ENCODE measurements at places on chromosomes 7 and 10.
A peak's percentile ranks its signal among the peaks of the same experiment; 100 is the strongest.

DNA sequence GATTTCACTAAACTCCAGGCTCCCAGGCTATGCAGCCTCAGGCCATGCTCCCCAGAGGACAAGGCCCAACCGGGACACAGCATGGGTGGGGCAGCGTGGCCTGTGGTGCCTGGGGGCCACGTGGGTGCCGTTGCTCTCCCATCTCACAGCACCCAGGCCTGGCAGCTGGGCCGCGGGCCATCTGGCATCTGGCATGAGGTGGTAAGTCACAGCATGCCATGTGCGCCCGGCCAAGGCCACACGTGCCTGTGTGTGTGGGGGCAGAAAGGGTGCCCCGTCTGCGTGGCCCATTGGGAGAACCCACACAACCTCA, 204.1 kb downstream of the EBF3 start:
- no peak for DNase-seq

- DNase-seq, result peak; percentile 29
Measured at GRCh38 chr10:77463967-77464745, 173.5 kb downstream of the KCNMA1 start.

- no peak for DNase-seq
Measured at GRCh38 chr10:75250934-75251333, 15.2 kb upstream of the COMTD1 start.

DNA sequence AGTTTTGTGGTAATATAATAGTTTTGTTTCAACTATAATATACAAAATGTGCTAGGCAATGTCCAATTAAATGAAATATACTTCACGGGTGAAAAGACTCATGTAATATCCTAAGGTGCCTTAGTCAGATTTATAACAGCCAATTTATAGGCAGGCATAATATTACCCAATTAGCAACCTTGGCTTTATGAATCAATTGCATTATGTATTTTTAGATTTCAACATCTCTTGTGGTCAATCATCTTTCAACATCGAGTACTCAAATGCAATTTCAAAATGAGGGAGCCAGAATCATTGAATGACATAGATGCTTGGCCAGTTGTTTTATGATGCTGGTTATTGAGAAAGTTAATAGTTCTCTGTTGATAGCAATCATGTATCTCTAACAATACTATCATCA, 110.3 kb upstream of the SP8 start:
- no peak for DNase-seq

GRCh38 chr7:73573276-73573675, 5.1 kb downstream of the TBL2 start:
- no peak for DNase-seq

- DNase-seq, result peak; percentile 3
Measured at GRCh38 chr7:100890653-100891567, 1.4 kb upstream of the UFSP1 start.

- DNase-seq, result no peak
Measured at GRCh38 chr10:74960670-74961069, 134.3 kb downstream of the KAT6B start.

DNA sequence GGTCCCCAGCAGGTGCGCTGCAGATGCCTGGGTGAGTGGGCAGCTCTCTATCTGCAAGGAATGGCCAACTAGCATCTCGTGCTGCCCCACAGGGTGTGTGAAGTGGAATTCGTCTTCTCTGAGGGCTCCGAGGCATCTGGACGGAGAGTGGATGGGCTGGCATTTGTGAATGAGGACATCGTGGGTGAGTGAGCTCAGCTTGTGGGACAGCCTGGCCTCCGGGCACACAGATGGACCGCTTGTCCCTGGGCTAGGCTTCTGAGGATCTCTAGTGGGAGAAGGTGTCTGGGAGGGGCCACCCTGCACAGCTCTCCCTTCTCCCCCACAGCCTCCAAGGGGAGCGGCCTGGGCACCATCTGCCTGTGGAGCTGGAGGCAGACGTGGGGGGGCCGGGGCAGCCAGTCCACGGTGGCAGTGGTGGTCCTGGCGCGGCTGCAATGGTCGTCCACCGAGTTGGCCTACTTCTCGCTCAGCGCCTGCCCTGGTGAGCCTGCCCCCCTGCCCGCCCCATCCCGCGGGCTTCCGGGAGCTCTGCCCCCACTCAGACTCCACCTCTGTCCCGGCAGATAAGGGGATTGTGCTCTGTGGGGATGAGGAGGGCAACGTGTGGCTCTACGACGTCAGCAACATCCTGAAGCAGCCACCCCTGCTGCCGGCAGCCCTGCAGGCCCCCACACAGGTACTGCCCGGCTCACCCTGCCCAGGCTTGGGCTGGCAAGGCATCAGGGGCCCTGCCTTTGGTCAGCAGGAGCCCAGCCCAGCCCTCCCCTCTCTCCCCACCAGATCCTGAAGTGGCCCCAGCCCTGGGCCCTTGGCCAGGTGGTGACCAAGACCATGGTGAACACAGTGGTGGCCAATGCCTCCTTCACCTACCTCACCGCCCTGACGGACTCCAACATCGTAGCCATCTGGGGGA, 6.3 kb downstream of the POLR2J start:
- DNase-seq, result no peak

- DNase-seq, result no peak
Measured at GRCh38 chr10:123521076-123521475, 145.1 kb upstream of the GPR26 start.

DNA sequence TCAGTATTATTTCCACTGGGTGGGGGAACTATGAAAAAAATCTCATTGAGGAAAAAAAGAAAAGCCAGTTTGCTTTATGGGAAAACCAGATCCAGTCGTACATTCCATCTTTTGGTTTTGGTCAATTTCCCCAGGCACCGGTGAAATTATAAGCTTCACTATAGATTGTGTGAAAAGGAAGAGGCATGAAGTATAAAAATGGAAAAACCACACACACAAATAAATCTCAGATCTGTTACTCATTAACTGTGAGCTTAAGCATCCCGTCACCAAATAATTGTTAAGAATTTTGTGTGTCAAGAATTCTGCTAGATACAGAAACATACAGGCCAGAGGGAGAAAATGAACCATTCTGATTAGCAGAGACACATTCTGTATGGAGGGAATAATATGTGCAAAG, 405.5 kb upstream of the CELF2 start:
- no peak for DNase-seq

- DNase-seq, result no peak
Measured at GRCh38 chr10:46084321-46085165, 38.5 kb upstream of the MSMB start.

DNA sequence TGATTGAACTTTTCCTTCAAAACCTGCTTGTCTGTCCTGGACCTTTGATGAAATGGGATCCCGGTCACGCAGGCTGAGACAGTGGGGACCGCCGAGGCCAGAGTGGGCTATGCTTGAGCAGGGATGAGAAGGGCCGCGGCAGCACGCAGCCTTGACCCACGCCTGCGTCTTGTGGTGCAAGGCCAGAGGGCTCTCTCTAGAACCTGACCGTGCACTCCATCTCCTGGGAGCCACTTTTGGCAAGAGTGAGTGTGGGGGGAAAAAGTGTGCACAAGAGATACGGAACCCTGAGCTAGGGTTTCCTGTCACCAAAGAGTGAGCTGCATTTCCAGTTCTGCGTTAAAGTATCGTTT, 42.4 kb downstream of the WIPI2 start:
- DNase-seq, result no peak

DNA sequence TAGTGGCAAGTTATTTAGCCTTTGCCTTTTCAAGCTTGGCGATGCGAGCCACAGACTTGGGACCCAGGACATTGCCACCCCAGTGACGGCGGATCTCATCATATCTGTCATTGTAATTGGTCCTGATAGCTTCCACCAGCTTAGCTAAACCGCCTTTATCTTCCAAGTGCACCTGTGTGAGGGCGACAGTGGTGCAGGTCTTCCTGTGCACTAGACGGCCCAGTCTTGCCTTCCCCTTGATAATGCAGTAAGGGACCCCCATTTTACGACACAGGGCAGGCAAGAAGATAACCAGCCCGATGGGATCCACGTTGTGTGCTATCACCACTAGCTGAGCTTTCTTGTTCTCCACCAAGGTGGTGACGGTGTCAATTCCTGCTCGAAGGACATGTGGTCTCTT, 99.6 kb upstream of the ITGB1 start:
- no peak for DNase-seq

DNA sequence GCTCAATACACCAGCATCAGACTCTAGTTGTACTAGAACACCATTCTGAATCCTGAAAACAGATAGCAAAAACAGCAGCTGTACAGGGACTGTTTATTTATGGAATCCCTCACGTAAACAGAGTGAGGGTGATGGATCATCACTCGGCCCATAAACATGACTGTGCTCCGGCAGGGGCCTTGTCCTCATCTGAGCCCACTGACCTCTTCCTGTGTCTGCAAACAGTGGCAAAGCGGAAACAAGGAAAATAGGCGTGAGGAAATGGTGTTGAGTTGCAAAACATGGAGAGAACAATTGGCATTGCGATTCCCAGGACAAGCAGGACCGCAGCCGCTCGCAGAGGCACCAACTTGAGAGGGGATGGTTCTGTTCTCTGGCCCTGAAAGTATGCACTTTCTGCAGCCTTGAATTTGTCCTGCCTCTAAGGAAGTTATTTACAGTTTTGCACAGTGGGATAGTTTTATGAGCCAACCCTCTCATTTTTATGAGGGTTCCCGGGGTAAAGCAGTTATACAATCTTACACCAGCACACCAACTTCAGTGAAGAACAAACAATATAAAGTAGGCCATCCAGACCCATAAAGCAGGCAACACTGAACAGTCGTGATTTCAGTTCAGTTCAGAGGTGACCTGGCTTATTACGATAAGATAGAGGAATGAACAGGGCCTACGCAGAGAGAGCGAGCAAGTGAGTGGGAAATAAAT, 248.0 kb upstream of the FZD8 start:
- no peak for DNase-seq

- DNase-seq, result no peak
Measured at GRCh38 chr7:99829524-99830160, 1.8 kb downstream of the CYP3A43 start.

DNA sequence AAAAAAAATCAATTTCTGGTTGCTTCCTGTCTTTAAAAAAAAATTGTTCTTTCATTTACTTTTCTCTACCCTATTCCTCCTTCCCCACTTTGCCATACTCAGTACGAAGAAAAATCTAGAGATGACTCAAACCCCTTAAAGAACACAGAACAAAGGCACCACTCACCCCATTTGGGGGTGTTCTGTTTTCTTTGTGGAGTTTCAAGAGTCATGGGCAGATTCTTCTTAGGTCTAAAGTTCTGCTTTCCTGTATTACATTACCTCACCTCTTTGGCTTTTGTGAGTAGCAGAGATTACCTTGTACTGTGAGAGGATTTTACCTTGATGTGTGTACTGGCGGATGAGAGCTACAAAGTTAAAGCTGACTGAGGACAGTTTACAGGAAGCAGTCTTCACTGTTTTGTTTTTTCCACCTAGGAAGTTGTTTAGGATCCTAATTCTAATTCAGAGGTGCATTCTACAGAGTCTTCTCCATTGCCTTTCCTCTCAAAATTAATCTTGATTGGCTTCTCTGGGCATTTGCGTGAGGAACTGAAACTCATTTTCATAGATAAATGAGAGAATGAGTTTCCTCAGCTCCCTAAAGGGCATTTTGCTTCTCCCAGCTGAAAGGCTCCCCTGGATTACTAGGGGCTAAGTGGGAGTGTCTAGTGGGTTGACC, 20.7 kb downstream of the AVL9 start:
- no peak for DNase-seq

DNA sequence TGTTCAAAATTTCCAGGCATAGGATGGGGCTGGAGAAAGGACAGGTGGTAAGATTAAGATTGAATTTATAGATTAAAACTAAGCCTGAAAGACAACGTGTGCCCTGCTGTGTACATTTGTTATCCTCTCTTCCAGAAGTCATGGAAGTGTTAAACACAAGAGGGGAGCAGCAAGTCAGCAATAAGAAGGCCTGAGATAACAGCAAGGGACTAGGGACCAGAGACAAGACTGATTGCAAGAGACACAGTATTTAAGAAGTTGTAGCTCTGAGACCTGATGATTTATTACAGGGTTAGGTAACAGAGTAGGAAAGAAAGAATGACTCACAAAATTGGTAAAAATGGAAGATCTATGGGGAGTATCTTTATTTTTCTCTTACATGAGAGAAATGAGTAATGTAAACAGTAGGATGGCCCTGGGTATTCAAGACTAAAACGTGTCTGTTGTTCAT, 55.7 kb upstream of the COL1A2 start:
- DNase-seq, result no peak

GRCh38 chr10:92604841-92605240, 11.9 kb downstream of the KIF11 start:
- no peak for DNase-seq

- peak; percentile 89 for DNase-seq
Measured at GRCh38 chr10:72243822-72244437, 27.9 kb upstream of the ASCC1 start.

- no peak for DNase-seq
Measured at GRCh38 chr7:11557627-11558026, 274.4 kb downstream of the THSD7A start.

- DNase-seq, result no peak
Measured at GRCh38 chr7:159010937-159011721, 133.5 kb downstream of the VIPR2 start.

DNA sequence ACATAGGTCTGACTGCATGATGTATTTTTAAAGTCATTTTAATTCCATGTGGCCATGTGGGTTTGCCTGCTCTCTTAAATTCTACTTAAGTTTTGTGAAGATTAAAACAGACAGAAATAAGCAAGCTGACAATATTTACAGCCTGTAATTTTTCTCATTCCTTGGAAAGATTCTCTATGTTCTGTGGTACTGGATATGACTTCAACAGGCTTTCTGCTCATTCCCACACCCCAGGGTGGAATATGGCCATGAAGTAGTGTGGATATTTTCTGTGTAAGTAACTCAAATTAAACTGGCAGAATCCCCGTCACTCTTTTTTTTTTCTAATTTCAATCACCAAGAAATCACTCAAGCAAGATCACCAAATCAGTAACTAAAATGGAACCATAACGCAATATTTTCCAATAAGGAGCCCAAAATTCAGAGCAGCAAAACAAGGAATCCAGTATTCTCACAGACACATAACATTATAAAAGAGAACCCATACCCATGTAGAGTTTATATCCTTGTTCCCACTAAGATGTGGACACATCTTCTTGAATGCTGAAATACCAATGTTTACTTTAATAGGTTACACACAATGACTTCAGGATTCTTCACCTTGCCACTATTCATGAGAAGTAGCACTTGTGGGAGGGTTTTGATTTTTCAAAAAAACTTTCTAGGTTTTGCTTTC, 5.7 kb downstream of the HOXA5 start:
- DNase-seq, result no peak

- no peak for DNase-seq
Measured at GRCh38 chr10:70856454-70856853, 31.9 kb downstream of the PCBD1 start.

GRCh38 chr10:1308962-1309616, 252.9 kb downstream of the WDR37 start:
- no peak for DNase-seq

DNA sequence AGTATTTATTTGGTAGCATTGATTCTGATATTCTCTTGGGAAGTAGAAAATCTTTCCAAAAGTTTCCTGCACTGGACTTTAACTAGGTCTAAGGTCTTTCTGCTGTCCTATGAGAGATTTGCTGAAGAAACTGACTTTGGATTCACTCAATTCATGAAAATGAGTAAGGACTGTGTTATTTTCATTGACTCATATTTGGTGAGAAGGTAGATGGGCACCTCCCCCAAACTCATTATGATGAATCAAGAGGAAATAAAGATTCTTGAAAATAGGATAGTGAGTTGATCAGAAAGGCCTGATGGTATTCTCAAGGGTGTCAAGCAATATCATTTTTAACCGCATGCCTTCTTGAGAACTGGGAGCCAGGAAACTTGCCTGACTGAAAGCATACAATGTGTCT, 110.3 kb downstream of the RNF133 start:
- DNase-seq, result no peak

GRCh38 chr10:53284615-53285182, 512.1 kb upstream of the MBL2 start:
- DNase-seq, result no peak
